ENCODE measurements at places on chromosomes 3 and 15. TPM values are rescaled to one million over a fixed set of nuclear protein-coding genes. Genes with fewer than 3 reads are reported as not detected.

DNA sequence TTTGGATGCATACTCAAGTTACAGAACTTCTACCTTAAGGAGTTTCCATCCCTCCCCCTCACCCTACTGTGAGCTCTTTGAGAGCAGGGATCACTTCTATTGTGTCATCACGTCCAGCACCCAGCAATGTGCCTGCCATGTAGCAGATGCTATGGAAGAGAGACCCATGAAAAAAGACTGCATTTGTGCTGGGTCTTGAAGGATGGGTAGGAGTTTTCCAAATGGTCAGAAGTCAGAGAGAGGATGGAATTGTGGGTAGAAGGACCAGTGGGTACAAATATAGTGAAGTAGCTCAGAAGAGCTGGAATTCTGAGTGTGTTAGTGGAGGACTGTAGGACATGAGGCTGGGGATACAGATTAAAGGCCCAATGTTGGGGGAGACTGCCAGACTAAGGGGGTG lies 141.7 kb downstream of the SRGAP3 start:
- DNase-seq: no peak

- no peak for DNase-seq
Measured at GRCh38 chr3:24154013-24154695, 209.1 kb downstream of the NR1D2 start.

DNA sequence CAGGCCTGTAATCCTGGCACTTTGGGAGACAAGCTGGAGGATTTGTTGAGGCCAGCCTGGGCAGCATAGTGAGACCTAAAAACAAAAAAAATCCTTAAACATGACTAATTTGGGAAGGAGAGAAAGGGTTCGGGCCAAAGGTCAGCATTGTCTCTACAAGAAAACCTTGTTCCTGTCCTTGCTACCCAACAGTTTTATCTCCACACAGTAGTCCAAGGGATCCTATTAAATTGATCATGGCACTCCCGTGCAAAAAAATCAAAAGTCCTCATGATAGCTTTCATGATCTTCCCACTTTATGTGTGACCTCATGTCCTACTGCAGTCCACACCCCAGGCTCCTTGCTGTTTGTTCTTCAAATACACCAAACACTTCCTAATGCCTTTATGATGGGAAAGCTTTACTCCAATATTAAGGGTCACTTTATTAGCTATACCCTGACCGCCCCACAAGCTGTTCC lies 4.2 kb downstream of the RPL15 start:
- no peak for DNase-seq

Gene PCLAF
- total RNA-seq: 54.7 TPM
